NK-92 treated with Interleukin-12 subunit alpha and Interleukin-12 subunit beta, amount 100 ng/mL, for 24 hours (cell line): ENCODE measurements at places on chromosomes 2 and 18.

- no peak for DNase-seq
These were observed 13.4 kb upstream of the CELF4 start for GRCh38 chr18:37578886-37579513.

- DNase-seq = no peak
These were observed 106.8 kb downstream of the HNRNPLL start for GRCh38 chr2:38495880-38496279.

- no peak for DNase-seq
These were observed 647.9 kb downstream of the PLCL1 start for GRCh38 chr2:198452327-198452726.

- DNase-seq = no peak
These were observed 104.6 kb upstream of the COL3A1 start for GRCh38 chr2:188869550-188869949.

GRCh38 chr2:193943406-193943960, 1713.5 kb upstream of the SLC39A10 start:
- no peak for DNase-seq

DNA sequence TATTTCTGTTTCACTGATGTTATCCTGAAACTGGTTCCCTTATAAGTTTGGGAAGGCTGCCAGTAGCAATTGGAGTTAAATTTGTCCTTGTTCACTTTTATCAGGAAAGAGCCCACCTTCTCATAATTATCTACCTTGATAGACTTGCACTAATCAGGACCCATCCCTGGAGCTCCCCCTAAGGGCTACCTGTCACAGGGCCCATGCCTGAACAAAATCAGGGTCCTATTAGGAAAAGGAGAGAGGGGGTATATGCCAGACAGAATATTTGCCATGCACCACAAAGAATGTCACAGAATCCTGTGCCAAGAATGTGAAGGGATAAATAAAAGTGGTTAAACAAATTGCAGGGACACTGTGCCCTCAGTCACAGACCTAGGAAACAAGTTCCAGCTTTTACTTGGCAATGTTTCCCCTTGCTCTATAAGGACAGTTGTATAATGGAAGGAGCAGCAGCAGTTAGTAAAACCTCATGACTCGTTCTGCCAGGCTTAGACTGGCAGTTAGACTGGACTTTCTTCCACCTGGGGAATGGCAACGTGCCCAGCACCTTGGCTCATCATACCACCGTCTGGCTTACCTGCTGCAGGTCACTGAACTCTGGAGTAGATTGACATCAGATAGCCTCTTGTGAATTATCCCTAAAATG, 32.3 kb upstream of the VWC2L start:
- DNase-seq = no peak

DNA sequence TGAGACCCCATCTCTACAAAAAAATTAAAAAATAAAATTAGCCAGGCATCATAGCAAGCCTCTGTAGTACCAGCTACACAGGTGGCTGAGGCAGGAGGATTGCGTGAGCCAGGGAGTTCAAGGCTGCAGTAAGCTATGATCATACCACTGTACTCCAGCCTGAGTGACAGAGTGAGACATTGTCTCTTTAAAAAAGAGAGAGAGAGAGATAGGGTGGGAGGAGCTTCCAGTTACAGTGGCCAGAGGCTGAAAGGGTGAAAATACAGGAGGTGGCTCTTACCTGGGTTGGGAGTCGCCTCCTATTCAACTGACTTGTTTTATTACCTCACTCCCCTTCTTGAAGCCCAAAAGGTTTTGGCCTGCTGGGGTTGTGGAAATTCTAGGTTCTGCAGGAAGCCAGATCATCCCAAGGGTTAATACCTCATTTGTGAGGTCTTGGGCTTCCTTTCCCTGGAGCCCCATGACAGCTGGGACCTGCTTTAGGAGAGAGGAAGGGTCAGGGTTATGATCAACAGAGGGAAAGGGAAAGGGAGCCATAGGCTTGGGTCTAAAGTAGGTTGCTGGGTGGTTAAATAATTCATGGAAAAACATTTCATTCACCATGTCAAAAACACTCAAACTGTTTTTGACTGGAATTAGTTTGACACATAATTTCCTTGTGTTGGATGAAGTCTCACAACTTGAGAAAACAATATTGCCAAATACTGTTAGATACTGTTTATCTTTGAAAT, 17.4 kb downstream of the DYNC2LI1 start:
- no peak for DNase-seq
